ENCODE measurements at places on chromosomes 6 and 20.

GRCh38 chr6:18904681-18905080 is 517.5 kb downstream of the RNF144B start:
- no peak for DNase-seq

DNA sequence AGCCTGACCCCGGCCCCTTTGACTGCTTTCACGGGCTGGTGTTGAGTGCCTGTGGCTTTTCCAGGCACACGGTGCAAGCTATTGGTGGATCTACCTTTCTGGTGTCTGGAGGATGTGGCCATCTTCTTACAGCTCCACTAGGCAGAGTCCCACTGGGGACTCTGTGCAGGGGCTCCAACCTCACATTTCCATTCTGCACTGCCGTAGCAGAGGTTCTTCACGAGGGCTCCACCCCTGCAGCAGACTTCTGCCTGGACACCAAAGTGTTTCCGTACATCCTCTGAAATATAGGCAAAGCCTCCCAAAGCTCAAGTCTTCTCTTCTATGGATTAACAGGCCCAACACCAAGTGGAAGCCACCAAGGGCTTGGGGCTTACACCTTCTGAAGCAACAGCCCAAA is 691.5 kb upstream of the POU3F2 start:
- DNase-seq = no peak

DNA sequence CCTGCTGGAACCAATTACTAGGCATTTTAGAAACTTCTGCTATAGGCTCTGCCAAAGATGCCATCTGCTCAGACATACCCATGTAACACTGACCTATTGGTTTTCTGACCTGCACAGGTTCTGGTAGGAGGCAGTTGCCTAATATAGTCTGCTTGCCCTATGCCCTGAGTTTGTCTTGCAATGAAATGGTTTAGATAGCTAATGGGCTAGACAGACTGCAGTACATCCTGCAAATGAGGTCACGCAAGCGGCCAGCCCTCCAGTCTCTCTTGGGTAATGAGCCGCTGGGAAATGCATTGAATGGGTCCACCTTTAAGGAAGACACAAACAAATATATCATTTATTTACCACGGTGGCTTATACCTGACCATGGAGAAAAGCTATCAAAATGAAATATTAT is 90.6 kb upstream of the B3GAT2 start:
- DNase-seq = no peak

DNA sequence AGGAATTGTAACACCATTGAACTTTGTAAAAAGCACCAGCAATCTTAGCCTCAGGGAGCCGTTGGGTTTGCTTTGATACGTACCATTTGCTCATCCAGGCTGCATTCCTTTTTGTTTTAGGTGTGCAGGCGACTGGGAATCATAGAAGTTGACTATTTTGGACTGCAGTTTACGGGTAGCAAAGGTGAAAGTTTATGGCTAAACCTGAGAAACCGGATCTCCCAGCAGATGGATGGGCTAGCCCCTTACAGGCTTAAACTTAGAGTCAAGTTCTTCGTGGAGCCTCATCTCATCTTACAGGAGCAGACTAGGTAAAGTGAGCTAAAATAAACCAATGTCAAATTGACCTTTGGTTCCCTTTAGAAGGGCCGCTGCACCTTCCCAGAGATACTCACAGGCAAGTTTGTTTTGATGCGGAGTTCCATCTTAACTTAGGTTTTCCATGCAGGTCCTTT is 1.6 kb downstream of the MYLIP start:
- DNase-seq = peak; percentile 11

- DNase-seq = no peak
Observed at GRCh38 chr6:135191508-135192255, 10.6 kb downstream of the MYB start.

Data from RWPE1 (cell line).